Mucosa of gallbladder (tissue), 1 donor: ENCODE measurements at places on chromosomes 12 and 14. TPM values are rescaled to one million over a fixed set of nuclear protein-coding genes. Genes with fewer than 3 reads are reported as not detected.
A peak's percentile ranks its signal among the peaks of the same experiment; 100 is the strongest.

DNA sequence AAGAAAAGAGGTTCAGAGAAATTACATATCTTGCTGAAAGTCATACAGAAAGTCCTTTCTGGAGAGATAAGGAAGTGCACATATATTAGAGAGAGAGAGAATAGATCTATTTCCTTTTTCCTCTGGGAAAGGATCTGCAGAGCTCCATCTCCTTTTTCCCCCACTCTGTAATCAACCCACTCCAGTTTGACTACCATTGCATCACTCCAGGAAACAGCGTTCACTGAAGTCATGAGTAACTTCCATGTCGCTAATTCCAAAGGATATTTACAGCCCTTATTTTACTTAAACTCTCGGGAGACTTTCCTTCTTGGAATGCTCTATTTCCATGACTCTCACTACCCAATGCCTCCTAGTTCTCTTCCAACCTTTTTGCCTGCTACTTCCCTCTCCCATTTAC is 72.5 kb upstream of the PARP11 start:
- no peak for DNase-seq

GRCh38 chr12:82765971-82766705 is 79.4 kb downstream of the TMTC2 start:
- no peak for DNase-seq

DNA sequence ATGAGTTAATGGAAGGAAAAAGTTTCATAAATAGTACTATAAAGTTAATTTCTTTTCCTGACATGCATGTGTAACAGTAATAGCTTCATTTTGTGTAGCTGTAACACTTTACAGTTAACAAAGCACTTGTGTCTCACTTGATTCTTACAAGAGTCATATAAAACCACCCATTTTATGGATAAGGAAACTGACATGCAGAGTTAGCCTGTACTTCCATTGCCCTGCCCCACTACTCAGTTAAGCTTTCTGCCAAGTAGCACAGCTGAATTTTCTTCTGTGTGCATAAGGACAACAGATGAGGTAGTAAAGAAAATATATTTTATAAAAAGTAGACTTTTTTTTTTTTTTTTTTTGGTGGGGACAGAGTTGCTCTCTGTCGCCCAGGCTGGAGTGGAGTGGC is 32.2 kb downstream of the ANO6 start:
- DNase-seq = no peak

KRT6B gene
- not detected for total RNA-seq

DNA sequence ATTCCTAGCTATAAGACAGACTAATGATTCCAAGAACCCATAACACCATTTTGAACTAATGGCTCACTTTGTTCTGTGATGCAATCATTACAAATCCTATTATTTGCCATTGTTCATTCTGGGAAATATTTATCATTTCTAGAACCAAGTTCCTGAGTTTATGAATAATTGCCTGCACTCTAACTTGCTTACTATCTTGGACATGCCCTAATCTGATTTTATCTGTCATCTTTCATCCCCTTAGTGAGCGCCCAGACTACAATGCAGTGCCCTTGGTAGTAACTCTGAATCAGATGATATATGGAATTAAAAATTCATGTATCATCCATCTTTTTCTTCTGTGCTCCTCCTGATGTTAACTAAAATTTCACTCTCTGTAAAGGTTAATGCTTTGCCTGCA is 703.1 kb upstream of the MDGA2 start:
- DNase-seq = no peak

RARG gene
- 41.8 TPM for total RNA-seq

COX8C gene
- 0.43 TPM for total RNA-seq

- no peak for DNase-seq
Observed at GRCh38 chr12:28998662-28999120, 150.4 kb upstream of the FAR2 start.

GON7 gene
- total RNA-seq = 12.3 TPM

IRAK3 gene
- 7.1 TPM for total RNA-seq

GRCh38 chr12:32274665-32275064 is 124.7 kb upstream of the FGD4 start:
- DNase-seq = no peak

PTPRQ gene
- total RNA-seq = 1.3 TPM

DNA sequence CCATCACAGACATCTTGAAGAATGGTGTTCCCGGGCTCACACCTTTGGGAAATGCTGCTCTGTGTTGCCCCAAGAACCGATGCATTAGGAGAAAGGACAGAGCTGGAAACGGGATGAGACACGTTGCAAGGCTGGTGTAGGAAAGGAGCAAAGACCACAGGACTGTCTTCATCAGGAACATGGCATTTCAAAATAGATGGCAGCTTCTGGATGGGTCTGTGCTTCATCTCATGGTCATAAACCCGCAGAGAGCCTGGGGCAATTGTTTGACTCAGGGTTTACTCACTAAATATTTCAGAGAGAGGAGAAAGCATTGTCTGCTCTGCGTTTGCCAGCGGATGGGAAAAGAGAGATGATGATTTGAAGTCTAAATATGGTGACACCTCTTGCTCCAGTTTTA is 76.3 kb downstream of the CACNA1C start:
- DNase-seq = no peak

PTPRB gene
- 26.0 TPM for total RNA-seq

DNA sequence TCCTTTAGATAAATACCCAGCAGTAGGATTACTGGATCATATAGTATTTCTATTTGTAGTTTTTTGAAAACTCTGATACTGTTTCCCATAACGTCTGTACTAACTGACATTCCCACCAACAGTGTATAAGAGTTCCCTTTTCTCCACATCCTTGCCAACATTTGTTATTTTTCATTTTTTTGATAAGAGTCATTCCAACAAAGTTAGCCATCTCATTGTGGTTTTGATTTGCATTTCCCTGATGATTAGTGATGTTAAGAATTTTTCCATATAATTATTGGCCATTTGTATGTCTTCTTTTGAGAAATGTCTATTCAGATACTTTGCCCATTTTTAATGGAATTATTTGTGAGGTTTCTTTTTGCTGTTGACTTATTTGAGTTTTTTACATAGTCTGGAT is 486.0 kb downstream of the FLRT2 start:
- no peak for DNase-seq

GRCh38 chr14:92888896-92889295 is 34.1 kb upstream of the CHGA start:
- DNase-seq = no peak

DNA sequence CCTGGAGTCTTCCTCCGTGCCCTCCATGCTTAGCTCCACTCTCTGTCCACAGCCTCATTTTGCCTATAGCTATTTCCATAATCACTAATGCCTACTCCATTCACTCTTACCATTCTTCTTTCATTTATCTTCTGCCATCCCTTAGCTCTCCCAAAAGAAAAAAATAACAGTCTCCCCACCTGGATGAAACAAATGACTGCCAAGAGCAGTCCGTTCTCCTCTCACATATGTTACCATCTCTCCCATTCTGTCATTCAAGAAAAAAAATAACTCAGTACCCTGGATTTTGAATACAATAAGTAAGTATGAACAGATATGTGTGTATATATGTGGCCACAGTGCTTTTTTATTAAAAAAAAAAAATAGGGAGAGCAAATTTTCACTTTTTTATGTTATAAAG is 13.2 kb downstream of the DUSP16 start:
- DNase-seq = no peak

DNA sequence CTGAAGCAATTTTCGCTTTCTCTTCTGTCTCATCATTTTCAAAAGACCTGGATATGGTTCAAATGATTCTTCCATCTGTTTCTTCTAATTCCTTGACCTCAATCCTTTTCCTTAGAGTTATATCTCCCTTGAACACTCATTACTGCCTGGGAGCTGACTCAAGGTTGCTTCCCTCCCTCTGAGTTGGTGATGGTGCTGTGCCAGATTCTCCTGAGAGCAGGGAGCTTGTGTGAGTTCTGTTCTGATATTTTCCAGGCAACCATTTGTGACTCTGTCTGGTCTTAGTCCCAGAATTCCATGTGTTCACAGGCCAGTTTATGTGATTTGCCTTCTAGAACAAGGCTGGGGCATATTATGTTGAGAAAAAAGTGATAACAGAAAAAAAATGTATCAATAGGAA is 505.1 kb upstream of the SYT1 start:
- peak; percentile 17 for DNase-seq

MGP gene
- 223 TPM for total RNA-seq

DNA sequence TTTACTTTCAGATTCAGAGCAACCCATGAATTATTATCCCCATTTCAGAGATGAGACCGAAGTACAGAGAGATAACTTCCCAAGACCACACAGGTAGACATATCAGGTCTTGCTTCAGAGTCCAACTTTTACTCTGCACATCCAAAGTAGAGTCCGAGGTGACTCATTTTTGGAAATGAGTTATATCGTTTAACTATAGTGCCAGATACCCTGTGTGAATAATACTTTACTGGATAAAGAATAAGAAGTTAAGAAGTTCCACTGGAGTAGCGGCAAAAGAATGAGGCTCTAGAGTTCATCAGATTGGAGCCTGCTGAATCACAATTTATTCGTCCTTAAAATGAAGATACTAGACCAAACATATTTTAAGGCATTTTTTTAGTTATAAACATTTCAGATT is 124.7 kb downstream of the EPS8 start:
- DNase-seq = no peak

GRCh38 chr12:86523844-86524243 is 267.7 kb upstream of the MGAT4C start:
- DNase-seq = no peak

DNA sequence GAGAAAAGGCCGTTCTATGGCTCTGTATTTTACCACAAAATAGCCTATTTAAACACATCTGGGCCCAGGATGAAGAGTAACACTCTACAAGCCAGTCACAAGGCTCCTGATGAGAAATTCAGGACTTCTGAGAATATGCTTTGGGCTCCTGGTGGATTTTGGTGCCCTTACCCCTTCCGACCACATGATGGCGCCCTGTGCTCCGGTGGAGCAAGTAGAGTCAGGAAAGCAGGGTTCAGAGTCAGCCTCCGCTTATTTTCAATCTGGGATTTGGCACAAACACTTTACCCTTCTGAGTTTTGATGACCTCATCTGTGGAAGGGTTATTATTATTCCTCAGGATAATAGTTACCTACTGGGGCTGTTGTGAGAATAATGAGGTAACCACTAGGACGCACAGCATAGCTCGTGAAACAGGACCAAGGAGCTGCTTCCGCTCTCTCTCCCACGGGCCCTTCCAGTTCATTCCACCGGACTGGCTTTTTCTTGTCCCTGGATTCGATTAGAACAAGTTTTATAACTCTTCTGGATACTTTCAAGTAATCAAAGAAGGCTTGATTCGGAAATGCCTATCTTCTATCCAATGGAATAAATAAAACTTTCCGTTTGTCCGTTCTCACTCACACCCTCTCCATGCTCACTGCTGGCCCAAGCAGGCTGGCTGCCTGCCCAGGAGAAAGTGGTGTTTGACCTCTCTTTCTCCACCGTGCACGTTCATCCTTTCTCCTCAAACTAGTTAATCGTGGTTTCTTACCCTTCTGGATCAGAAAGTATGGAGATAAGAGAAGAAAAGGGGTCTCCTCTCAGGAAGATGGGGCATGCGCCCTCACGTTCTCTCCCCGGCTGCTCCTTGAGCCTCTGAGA is 104.6 kb downstream of the GALC start:
- DNase-seq = no peak

CNTN1 gene
- total RNA-seq = 38.6 TPM

DNA sequence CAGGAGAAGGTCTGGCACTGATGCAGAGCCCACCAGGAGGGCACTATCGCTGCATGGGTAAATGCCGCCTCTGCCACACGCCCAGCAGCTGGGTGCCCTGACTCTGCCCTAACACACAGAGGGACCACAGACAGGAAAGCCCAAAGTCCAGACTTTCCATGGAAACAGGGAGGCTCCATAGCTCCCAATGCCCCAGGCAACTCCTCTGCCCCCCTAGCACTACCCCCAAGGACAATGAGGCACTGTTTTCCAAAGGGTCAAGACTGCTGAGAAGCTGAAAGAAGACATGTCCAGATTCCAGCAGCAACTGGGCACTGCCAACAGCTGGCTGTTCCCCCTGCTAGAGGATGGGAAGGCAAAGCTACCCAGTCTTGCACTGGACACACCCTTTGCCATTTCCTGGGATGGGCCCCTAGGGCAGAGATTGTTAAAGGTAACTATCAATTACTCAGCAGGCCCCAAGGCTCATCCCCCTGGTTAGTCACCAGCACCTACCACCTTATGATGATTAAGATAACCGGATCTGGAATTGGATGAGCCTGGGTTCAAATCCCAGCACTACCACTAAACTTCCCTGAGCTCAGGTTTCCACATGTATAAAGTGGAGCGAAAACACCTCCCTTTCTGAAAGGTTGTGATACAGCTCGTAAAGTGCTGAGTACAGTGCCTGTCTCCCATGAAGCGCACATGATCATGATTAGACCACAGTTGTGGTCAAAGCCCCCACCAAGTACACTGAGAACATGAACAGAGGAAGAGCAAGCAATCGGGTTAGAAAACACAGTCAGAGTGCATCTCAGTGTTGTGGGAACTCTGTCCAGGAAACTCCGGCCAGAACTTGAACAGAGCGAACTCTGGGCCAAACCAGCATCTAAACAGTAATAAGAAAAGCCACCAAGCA is 3.3 kb downstream of the PXN start:
- DNase-seq = no peak

- no peak for DNase-seq
Observed at GRCh38 chr14:61154641-61155040, 126.5 kb downstream of the TMEM30B start.

- no peak for DNase-seq
Observed at GRCh38 chr14:48703728-48704467, 882.3 kb downstream of the RPS29 start.

- peak; percentile 75 for DNase-seq
Observed at GRCh38 chr12:91811481-91812287, 334.0 kb downstream of the BTG1 start.

ABCC9 gene
- 33.3 TPM for total RNA-seq

OAS2 gene
- 5.8 TPM for total RNA-seq

DNA sequence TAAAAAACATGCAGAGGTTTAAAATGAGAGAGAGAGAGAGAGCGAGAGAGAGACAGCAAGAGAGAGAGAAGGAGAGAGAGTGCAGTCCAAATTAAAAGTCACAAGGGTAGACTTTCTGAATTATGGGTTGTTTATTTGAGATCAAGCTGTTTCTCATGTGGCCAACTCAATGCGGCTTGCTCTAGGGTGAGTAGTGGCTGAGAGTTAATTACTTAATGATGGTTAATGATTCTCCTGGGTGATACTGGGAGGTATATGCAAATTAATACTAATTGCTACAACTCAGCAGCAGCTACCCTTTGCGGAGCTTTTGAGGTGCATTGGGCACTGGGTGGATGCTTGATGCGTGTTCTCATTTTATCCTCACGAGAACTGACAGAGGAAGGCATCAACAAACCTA is 122.1 kb upstream of the NOS1 start:
- no peak for DNase-seq

- DNase-seq = peak; percentile 35
Observed at GRCh38 chr12:109949089-109949488, 47.1 kb downstream of the GIT2 start.

TAS2R10 gene
- total RNA-seq = 0.92 TPM
